HepG2 (cell line): ENCODE measurements at places on chromosomes 7 and 10. TPM values are rescaled to one million over a fixed set of nuclear protein-coding genes. Genes with fewer than 3 reads are reported as not detected.
A peak's percentile ranks its signal among the peaks of the same experiment; 100 is the strongest.

GRCh38 chr7:74527842-74528241 lies 74.1 kb downstream of the GTF2IRD1 start:
- DNase-seq: no peak

DNA sequence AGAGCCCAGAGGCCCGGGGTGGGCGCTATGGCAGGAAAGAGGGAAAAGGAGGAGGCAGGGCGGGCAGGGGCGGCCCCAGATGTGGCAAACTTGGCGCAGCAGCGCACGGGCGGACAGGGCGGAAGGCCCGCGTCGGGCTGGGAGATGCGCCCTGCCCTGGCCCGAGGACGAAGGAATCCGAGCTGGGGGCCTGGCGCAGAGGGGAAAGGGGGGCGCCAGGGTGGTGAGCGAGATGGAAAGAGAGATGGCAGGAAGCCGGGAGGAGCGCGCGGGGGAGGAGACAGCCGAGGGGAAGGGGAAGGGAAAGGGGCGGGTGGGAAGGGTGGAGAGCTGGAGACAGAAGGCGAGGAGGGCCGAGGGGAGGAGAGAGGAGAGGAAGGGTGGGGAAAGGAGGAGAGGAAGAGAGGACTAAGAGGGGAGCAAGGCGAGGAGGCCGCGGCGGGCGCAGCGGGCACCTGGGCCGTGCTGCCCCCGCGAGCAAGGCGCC lies at the start of gene MARVELD1:
Gene MARVELD1 (plus strand): TSS at position 392 of the 487 bp plus-strand sequence. CDS start 147 bp downstream, outside the sequence.
- no peak for DNase-seq

DNA sequence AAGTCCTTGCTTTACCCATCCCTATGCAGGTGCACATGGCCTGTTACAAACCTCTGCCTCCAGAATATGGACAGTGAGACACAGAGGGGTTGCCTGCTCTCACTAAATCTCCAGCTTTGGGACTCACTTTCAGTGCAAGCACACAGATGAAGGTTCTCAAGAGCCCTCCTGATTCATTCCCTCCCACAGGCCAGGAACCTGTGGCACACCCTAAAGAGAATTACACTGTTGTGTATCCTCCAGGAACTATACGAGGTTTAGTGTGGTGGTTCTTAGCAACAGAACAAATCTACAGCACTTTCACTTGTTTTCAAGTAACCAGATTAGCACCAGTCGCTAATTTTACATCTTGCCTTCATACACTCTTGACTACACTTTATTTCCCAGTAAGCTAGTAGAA lies 192.3 kb downstream of the PLXNA4 start:
- no peak for DNase-seq

GOT1 gene
- total RNA-seq: 102 and 138 TPM in 2 replicates

CPA1 gene
- 0.20 TPM in 1 of 2 replicates, not detected in the other for total RNA-seq

DNA sequence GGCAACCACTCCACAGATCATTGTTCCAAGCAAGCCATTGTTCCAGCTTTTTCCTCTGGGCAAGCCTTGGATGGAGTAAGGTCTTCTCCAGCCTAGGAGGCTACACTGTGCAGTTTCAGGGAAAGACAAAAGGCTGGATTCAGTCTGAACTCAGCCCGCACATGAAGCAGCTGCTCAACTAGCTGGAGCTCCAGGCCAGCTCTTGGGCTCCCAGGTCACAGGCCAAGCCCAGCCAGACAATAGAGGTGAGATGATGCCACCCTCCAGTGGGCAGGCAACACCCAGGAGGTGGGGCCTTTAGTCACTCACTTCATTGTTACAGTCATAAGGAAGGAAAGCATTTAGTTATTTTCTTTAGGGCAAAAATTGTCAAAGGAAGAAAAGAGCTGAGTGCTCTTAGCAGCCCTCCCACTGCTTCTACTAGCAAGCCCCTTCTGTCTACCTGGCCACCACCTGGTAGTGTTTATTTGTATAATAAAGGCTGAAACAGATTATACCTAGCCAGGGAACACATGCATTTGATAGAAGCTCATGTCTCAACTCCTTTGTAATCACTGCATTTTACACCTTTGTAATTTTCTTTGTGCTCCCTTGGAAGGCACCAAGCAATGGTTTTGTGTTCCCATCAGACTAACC lies 253.4 kb downstream of the WDR11 start:
- DNase-seq: no peak

- no peak for DNase-seq
Observed at GRCh38 chr7:134089446-134089845, 37.7 kb upstream of the LRGUK start.

GRCh38 chr7:138684340-138684739 lies 16.8 kb downstream of the SVOPL start:
- DNase-seq: no peak

LRRC4 gene
- total RNA-seq: not detected in 2 replicates

- peak; percentile 57 for DNase-seq
Observed at GRCh38 chr7:4436361-4436895, 245.7 kb upstream of the FOXK1 start.

NRP1 gene
- 3.7 and 5.8 TPM in 2 replicates for total RNA-seq

GRCh38 chr7:129951226-129952085 lies 1.3 kb downstream of the UBE2H start:
- no peak for DNase-seq

DNA sequence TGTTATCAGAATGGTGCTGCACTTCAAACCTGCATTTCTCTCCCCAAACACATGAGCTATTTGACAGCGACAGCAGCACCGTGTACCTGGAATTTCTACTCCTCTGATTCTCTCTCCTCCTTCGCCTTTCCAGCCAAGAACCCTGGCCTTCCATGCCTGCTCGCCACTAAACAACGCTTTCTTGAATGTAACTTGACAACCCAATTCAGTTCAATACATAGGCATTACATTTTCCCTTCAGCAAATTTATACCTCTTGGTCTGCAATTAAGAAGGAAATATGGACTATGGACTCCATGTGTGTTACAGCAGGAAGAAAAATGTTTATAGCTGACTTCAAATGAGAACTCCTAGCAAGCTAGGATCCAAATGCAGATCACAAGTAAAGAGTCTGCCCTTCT lies 162.6 kb upstream of the AUTS2 start:
- DNase-seq: no peak

DNA sequence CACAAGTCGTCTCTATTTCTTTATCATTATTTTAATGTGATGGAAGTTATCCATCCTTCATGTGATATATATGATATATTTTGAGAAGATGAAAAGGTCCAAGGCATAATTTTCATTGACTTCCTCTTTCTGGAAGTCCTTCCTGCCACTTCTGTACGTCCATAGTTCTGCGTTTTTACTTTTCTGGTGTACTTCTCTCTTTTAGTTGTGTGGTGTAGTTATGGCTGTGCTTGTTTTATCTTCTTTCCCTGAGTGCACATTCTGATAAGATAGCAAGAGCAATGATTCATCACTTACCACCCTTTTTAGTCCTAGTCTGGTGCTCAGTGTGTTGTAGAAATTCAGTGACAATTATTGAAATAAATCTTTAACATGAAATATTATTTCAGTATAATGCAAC lies 231.3 kb upstream of the FERD3L start:
- DNase-seq: no peak

EVX1 gene
- total RNA-seq: not detected in 2 replicates

COL17A1 gene
- not detected in 2 replicates for total RNA-seq

DNA sequence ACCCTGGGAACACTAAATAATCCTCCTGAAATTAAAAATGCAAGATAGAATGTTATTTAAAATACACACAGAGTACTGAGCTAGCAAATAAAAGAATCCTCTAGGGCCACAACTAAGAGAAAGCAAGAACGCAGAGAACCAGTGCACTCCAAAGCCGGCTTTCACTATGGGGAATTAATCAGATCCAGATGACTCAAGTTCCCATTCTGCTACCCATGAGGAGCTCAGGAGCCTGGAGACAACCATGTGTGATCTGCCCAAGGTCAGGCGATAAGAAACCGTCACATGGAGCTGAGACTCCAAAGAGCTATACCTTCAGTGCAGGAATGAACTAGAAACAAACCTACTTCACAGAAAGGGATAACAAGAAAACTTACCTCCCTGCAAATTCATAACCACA lies 19.5 kb upstream of the CYREN start:
- no peak for DNase-seq

HOXA13 gene
- 0.04 TPM in 2 replicates for total RNA-seq

DNA sequence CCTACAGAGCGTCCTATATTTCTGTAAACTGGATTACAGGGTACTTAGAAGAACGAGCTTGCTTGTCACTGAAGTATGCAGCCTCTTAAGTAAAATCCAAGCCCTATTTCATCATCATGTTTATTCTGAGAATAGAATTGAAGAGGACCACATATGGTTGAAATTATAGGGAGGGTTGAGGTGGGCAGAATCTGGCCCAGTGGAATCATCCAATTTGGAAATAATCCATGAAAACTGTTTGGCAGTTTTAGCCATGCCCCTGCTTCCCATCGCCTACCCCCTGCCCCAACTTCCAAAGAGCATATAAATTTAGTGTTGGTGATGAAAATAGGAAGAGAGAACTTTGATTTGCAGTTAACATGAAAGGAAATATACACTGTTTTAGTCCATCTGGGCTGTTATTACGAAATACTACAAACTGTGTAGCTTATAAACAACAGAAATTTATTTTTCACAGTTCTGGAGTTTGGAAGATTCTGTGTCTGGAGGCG lies 150.4 kb downstream of the PRKG1 start:
- no peak for DNase-seq

DNA sequence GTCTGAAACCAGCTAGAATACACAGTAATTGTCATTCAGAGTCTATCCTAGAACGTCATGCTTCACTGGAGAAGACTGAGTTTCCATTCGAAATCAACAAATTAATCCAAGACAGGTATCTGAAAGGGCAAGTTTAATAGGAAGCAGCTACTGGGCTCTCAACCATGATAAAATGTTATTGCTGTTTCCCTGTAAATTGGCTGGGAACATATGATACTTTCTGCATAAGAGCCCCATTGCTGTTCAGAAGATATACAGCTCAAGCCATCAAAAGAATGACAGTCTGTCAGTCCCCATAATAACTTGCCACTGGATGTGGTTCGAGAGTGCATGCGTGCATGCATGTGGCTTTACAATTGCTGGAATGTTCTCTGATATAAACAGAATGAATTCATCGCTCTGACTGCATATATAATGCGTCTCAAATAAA lies 129.0 kb downstream of the HIBADH start:
- DNase-seq: no peak

- DNase-seq: no peak
Observed at GRCh38 chr10:67903581-67903980, 19.1 kb downstream of the SIRT1 start.

GNGT1 gene
- not detected in 2 replicates for total RNA-seq

GRCh38 chr7:2146676-2147472 lies 85.9 kb downstream of the MAD1L1 start:
- no peak for DNase-seq

LRRN3 gene
- total RNA-seq: 0.07 TPM in 1 of 2 replicates, not detected in the other

PRLHR gene
- total RNA-seq: not detected in 2 replicates

DNA sequence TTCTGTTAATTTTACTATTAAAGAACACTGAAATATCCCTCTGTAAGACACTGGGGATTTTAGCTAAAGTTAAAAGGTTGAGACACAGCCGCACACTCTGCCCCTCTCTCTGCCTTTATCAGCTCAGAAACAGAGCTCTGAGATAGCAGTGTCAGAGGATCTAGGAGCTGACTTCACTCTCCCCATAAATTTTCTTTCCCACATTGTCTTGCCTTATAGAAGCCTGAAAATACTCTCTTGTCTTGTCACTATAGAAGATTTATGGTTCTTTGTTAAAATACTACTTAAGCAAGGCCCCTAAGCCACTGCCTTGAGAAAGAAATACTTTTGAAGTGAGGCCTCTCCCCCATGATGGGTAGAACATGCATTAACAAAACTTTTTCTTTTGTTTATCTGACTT lies 105.7 kb upstream of the C10orf90 start:
- no peak for DNase-seq

DNA sequence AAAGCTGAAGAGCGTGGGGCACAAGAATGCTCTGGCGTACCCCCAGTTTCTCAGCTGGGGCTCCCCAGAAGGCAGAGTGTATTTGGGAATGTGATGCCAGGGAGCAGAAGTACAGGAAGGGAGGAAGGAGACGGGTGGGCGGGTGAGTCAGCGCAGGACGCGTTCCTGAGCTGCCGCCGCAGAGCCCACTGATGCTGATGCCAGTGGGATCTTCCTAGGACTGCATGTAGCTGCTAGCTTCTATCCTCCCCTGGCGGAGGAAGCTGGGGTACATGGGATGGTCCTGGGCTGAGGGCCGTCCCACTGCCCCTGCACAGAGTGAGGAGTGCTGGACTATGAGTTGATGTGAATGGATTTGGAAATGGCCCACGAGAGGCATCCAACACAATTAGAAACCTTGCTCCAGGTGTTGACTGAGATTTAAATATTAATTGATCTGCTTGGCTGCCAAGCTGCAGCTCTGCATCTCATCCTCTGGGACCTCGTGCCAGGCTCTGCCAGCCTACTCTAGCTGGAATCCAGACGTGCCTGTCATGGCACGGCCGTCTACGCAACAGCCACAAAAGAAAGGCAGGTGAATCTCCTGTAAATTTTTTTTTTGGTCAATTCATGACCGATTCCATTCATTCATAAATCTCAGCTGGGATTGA lies 66.2 kb upstream of the RHEB start:
- DNase-seq: no peak

- DNase-seq: no peak
Observed at GRCh38 chr7:51129527-51130472, 186.8 kb downstream of the COBL start.

DNA sequence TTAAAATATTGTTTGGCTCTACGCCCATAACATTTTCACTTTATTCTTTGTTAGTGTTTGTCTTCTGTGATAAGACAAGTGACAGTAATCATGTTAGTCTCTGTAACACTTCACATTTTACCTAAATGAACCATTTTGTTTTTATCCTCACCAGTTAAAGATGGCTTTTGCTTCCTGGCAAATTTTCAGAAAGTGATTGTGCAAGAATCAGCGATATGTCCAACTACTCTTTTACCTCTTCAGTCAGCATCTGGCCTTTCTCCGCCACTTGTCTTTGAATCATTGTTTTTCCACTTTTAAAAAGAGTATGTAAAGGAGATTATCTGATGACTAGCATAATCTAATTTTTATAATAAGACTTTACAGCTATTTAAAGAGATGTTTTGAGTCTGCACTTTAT lies 3.5 kb downstream of the DGKB start:
- DNase-seq: no peak

- no peak for DNase-seq
Observed at GRCh38 chr7:2417981-2418481, 14.6 kb downstream of the CHST12 start.

- no peak for DNase-seq
Observed at GRCh38 chr10:13658871-13659685, 72.3 kb downstream of the PRPF18 start.

C10orf62 gene
- 0.28 and 1.6 TPM in 2 replicates for total RNA-seq
